Pulmonary artery endothelial cell (primary cell): ENCODE measurements at places on chromosomes 1 and 21. TPM values are rescaled to one million over a fixed set of nuclear protein-coding genes. Genes with fewer than 3 reads are reported as not detected.

GRCh38 chr1:230542681-230543080, 99.6 kb upstream of the COG2 start:
- DNase-seq: no peak

- no peak for DNase-seq
These were observed 326.2 kb upstream of the DUSP10 start for GRCh38 chr1:222068101-222068500.

Gene HHAT
- total RNA-seq: 1.6 TPM in 2 replicates

- DNase-seq: no peak
These were observed 312.1 kb downstream of the BACH1 start for GRCh38 chr21:29610779-29611360.

DNA sequence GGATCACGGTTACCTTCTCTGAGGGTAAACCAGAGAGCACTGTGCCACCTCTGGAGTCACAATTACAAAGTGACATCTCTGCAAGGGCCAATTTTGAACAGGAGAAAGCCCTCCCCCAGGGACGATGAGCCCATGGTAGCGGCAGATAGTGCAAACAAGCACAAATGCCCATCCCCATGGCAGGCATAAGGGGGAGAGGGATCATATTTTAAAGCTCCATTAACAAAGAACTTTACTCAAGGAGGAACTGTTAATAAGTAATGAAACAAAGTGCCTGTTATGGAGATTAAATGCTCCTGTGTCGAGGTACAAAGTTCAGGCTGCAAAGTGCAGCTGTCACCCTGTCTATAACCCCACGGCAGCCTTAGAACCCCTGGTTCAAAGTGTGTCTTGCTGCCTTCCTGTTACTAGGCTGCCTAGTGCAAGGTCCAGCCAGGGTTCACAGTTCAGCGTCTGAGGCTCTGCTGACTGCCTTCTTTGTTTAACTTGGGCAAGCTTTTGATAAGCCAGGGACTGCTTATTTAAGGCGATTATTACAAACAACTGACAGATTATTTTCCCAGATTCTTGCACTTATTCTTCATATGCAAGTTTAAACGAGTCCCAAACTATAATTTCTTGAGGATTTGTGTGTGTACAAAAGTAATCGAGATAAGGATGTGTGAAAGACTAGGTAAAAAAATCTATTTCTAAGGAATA, 75.7 kb upstream of the NRIP1 start:
- no peak for DNase-seq

DNA sequence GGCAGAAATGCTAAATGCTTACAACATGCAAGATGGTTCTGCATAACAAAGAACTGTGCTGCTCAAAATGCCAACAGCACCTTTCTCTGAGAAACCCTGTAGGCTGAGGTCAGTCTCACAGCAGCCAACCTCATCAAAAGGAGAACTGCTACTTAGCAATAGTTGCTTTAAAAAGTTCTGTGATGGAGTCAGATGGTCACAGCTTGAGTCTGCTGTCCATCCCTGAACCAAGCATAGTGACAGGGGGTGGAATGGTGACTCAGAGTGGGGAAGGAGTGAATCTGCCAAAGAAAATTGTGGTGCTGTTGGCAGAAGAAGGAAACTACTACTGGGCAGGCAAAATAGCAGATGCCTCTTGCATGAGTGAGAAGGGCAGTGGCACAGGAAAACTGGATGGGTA, 106.0 kb upstream of the FAM78B start:
- no peak for DNase-seq

Gene IGSF3
- 0.33 and 0.60 TPM in 2 replicates for total RNA-seq

GRCh38 chr21:29396951-29397455, 98.3 kb downstream of the BACH1 start:
- no peak for DNase-seq

Gene KRTAP10-11
- total RNA-seq: not detected in 2 replicates

Gene PRKCZ
- total RNA-seq: 0.59 and 1.8 TPM in 2 replicates

- DNase-seq: no peak
These were observed 6.7 kb upstream of the SLC2A1 start for GRCh38 chr1:42965378-42965777.

Gene ANKRD65
- 0.07 and 0.14 TPM in 2 replicates for total RNA-seq

Gene DPM3
- 29.2 and 31.1 TPM in 2 replicates for total RNA-seq

DNA sequence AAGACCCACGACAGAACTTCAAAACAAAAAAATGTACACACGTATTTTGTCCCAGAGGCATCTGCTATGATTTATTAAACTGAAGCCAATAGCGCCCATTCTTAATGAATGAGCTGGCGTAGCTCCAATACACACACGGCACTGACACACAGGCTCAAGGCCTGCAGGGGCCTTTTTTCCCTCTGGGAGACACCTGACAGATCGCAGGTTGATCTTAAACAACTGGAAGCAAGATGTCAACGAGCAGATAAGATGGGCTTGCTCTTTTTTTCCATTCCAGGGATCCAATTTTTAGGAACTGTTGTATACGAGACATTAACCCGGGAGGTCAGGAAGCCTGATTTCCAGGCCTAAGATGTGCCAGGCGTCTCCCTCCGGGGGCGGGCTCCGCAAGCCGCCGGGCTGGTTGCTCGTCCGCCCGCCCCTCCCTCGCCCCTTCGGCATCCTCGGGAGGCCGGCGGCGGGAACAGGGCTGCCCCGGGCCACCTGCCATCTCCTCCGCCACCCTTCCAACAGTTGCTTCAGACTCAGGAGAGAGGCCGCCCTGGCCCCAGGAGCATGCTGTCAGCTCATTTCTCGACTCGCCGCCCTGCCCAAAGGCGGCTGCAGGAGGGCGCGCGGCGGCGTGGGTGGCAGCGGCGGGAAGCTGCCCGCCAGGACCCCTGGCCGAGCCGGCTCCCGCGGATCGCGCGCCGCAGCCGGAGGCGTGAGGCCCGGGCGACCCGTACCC, 735 bp downstream of the TTC13 start:
- DNase-seq: peak; percentile 19

GRCh38 chr21:46560568-46561444, 44.1 kb downstream of the S100B start:
- DNase-seq: no peak

- DNase-seq: no peak
These were observed 4.1 kb downstream of the NOC2L start for GRCh38 chr1:954927-955326.

DNA sequence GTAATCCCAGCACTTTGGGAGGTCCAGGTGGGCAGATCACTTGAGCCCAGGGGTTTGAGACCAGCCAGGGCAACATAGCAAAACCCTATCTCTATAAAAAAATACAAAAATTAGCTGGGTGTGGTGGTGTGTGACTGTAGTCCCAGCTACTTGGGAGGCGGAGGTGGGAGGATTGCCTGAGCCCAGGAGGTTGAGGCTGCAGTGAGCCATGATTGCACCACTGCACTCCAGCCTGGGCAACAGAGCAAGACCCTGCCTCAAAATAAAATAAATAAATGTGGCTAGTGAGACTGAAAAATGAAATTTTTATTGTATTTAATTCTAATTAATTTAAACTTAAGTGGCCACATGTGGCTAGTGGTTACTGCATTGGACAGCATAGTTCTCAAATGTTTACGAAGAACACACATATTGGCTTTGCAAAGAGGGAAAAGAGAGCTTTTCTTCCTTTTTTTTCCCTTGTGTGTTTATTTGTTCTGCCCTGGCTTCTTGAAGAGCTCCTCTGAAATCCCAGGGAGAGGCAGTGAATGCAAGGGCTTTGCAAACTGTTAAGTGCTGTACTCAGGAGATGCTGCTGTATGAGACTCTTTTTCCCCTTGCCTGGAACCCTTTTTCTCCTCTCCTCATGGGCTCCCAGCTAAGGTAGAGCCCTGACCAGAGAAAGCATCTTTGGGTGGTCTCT, 59.0 kb upstream of the RPL11 start:
- DNase-seq: no peak

DNA sequence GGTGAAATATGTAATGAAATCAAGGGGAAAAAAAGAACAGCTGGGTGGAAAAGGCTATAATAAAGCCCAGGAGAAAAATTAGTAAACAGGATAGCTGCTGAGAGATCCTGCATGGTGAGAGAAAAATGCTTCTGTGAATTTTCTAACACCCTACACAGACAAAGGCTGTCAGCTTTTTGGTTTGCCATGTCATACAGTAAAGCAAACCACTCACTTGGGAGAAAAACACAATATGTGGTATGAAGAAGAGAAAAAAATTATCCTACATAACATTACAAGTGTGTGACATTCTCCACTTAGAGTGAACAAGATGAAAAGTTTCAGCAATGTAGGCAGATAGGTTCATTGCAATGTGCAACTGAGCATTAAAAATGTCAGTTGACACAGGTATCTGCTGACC, 133.6 kb downstream of the PLPPR4 start:
- no peak for DNase-seq

- DNase-seq: no peak
These were observed 40.4 kb downstream of the CASZ1 start for GRCh38 chr1:10755970-10756521.

GRCh38 chr1:17880449-17880848, 125.3 kb downstream of the ACTL8 start:
- no peak for DNase-seq

GRCh38 chr1:152858062-152858461, 1.7 kb upstream of the LCE7A start:
- DNase-seq: no peak

DNA sequence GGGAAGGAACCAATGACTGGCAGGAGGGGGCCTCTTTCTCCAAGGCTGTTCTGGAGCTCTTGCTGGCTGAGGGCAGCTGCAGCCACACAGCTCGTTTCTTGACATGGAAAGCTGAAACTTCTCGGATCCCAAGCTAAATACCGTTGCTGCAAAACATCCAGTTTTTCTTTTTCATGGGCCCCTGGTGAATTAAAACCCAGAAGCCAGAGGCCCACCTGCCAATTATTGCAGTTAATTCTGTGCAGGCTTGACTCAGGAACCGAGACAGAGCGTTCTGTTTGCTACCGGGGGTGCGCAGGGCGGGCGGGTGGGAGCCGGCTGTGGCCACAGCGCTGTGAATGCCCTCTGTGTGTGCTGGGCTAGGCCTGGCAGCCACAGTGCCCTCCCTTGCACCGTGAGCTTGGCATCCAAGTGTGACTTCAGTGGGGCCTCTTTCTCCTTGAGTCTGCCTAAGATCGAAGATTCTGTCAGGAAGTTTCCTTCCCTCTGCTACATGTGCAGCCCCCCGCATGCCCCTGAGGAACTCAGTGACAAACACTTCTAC, 19.9 kb upstream of the KCNE2 start:
- DNase-seq: no peak

DNA sequence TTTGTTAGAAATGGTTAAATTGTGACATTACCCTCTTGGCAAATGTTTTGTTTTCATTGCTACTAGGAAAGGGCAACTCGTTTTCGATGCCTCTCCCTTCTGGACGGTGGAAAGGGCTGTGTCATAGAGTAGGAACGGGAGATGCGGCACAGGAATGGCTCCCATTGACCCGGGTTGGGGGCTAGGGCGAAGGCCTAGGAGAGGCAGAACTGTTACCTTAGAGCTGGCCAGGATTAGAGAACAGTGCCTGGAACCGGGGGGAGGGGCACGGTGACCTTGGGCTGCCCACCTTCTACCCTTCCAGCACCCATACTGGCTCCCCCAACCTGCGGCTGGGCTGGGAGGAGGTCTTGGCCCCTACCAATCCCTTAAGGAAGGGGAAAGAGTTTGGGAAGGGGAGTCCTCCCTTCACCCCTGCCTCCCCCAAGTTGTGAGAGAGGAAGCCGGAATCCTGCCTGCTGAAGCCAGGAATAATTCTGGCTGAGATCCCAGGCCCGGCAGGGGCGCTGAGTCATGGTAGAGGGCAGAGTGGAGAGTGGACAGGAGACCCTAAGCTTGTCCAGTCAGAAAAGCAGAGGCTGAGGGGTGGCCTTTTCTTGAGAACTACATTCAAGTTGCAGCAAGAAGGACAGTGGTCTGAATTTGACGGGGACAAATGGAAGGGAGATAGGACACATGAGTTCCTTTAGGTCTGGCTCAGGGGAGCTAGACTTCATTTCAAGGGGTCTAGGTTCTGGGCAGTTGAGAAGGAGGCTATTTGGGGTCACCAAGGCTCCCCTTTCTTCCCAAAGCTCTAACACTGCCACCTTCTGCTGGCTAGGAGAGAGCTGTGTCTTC, 8.2 kb downstream of the LMNA start:
- peak; percentile 83 for DNase-seq

GRCh38 chr1:31412732-31413404, at the start of gene SERINC2:
SERINC2 (plus strand) TSS chr1:31413213; CDS start chr1:31413266, 53 bp downstream.
- DNase-seq: no peak

DNA sequence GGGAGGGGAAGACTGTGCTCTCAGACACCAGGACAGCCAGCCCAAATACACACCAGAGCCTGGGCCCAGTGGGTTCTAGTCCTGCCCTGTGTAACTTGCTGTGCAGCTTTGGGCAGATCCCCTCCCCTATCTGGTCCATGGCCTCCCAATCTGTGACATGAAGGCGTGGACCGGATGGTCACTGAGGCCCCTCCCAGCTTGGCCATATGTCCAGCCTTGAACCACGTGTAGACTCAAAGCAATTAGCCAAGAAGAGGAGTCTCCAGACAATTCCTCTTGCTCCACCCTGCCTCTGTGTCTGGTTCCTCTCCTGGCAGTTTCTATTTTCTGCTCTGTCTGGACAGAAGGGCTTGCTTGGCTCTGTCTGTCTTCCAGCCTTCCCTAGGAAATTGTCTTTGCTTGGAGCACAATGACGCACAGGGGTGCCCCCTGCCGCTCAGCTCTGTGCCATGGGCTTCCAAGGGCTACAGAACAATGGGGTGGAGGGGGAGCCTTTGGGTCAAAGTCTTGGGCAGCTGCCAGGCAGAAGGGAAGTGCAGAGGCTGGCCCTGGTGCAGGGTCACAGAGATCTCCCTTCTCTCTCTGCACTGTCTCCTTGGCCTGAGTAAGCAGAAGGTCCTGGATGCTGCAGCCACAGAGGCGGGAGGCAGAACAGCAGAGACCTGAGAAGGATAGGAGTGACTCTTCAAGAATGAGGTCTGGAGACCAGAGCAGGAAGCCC, 66.1 kb downstream of the TENT5C start:
- no peak for DNase-seq
